ENCODE measurements at places on chromosomes 7 and 10. TPM values are rescaled to one million over a fixed set of nuclear protein-coding genes. Genes with fewer than 3 reads are reported as not detected.
A peak's percentile ranks its signal among the peaks of the same experiment; 100 is the strongest.

DNA sequence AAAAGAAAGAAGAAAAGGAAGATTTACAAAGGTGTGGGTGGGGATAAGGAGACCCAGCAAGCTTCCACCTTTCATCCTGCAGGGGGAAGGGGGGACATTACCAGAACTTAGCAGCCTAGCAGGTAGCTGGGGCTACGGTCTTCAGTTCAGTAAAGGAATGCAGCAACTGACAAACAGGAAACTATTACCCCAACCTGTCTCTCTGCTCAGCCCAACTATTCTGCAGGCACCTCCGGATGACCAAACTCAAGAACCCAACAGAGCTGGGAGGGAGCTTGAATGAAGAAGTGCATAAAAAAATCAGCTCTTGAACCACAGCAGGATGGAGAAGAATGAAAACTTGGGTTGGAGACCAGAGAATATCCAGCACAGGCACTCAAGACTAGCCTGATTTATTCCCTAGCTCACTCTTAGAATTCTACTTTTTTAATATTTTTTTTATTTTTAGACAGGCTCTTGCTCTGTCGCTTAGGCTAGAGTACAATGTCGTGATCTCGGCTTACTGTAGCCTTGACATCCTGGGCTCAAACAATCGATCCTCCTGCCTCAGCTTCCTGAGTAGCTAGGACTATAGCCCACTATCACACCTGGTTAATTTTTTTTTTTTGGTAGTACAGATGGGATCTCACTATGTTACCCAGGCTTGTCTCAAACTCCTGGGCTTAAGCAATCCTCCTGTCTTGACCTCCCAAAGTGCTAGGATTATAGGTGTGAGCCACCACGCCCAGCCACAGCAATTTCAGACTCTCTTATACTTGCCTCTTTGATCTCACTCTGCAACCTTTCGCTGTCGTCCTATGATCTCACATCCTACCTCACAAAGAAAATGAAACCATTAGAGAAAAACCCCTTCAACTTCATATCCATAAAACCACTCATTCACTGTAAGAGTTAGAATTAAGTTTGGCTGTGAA is 18.5 kb upstream of the C10orf67 start:
- H3K4me1 ChIP-seq = peaks cover 33% of the 10 kb centered on the region
- H3K27me3 ChIP-seq = peaks cover 28% of the 10 kb centered on the region
- H3K4me3 ChIP-seq = peak overlapping the region; percentile 4
- H3K36me3 ChIP-seq = no peaks in the 10 kb centered on the region

DNA sequence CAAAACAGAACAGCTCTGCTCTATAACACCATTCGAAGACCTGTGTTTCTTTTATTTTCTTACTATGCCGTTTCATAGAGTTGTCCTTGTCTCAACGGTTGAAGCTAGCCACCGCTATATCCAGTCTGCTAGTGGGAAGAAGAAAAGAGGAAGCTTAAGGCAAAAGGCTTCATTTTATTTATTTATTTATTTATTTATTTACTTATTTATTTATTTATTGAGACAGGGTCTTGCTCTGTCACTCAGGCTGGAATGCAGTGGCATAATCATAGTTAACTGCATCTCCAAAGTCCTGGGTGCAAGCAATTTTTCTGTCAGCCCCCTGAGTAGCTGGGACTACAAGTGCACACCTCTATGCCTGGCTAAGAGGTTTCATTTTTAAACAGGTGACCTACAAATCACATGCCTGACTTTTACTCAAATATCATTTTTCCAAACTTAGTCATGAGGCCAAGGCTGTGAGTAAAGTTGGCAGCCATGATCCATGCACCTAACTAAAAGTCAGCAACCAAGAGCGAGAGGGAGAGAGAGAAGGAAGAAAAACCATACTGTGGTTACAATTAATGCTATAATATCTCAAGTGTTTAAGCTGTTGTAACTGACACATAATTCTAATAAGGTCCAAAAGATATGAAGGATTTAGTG is 1305.3 kb upstream of the LRRTM3 start:
- H3K4me1 ChIP-seq = no peaks in the 10 kb centered on the region
- H3K4me3 ChIP-seq = no peak overlapping the region
- no peaks in the 10 kb centered on the region for H3K27me3 ChIP-seq
- no peaks in the 10 kb centered on the region for H3K36me3 ChIP-seq
- no peak overlapping the region for H3K27ac ChIP-seq
- DNase-seq = no peak

- no peak overlapping the region for H3K4me3 ChIP-seq
- peaks cover 37% of the 10 kb centered on the region for H3K36me3 ChIP-seq
- H3K27me3 ChIP-seq = no peaks in the 10 kb centered on the region
- no peak for DNase-seq
Measured at GRCh38 chr7:127962589-127963361, 68.5 kb downstream of the LRRC4 start.

The CREB5 gene
- 0.80 TPM for total RNA-seq

The PNLIPRP2 gene
- total RNA-seq = not detected

GRCh38 chr7:67620216-67620933 is 623.7 kb downstream of the TYW1 start:
- H3K4me3 ChIP-seq = no peak overlapping the region
- peaks cover 9% of the 10 kb centered on the region for H3K27me3 ChIP-seq
- peaks cover 3% of the 10 kb centered on the region for H3K4me1 ChIP-seq
- no peak overlapping the region for H3K27ac ChIP-seq
- no peak for DNase-seq

The CNTNAP2 gene
- total RNA-seq = 1.3 TPM

DNA sequence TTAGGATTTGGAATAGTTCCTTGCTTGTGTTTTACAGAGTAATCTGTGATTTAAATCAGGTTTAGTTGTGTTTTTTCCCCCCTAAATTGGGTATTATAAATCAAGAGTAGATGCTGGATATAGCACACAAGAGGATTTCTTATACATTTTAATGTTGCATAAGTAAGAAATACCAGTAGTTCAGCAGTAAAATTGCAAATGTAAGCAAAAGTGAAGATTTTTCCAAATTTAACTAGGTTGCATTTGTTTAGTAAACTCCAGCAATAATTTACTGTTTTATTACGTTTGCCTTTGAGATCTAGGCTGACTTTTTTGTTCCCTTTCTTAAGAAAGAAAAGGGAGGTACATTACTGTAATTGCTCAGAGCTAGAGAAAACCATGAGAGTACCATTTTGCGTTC is 207.3 kb downstream of the LRMDA start:
- no peak overlapping the region for H3K27ac ChIP-seq
- no peak overlapping the region for H3K4me3 ChIP-seq
- peaks cover 23% of the 10 kb centered on the region for H3K27me3 ChIP-seq
- H3K4me1 ChIP-seq = no peaks in the 10 kb centered on the region
- DNase-seq = no peak

DNA sequence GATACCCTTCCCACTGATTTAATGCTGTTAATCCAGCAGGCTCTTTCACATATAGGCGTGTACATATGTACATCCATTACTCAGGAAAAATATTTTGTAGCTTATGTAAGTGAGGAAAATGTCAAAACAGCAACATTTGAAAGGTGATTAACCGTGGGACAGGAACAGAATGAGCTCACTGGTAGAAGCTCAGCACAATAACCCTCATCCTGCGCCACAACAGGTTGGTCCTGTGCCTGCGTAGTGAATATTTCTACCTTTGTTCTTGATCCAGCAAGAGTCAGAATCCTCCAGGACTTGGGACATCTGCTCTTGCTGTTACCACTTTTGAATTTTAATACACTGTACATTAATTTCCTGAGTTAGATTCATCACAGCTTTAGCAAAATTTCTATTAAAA is 359.4 kb downstream of the THSD7A start:
- no peak overlapping the region for H3K4me3 ChIP-seq
- H3K36me3 ChIP-seq = no peaks in the 10 kb centered on the region
- DNase-seq = no peak
- H3K4me1 ChIP-seq = no peaks in the 10 kb centered on the region
- no peaks in the 10 kb centered on the region for H3K27me3 ChIP-seq

The CLDN3 gene
- not detected for total RNA-seq

DNA sequence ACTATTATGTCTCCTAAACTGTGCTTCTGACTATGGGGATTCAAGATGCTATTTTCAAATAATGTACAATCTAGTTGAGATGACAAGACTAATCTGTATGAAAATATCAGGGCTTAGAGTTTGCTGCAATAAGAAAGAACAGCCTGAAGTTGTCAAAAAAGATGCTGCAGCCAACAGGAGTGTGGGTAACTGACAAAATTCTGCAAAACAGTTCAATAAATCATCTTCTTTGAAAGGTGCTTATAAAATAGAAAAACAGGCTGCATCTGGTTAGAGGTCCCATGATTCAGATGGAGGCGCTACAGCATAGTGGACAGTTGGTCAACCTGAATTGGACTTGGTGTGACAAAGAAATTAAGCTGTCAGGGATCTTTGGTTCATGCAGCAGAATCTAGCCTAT is 511.0 kb downstream of the XPNPEP1 start:
- no peak for DNase-seq
- H3K27me3 ChIP-seq = no peaks in the 10 kb centered on the region
- H3K4me3 ChIP-seq = no peak overlapping the region
- H3K4me1 ChIP-seq = no peaks in the 10 kb centered on the region
- no peak overlapping the region for H3K27ac ChIP-seq

DNA sequence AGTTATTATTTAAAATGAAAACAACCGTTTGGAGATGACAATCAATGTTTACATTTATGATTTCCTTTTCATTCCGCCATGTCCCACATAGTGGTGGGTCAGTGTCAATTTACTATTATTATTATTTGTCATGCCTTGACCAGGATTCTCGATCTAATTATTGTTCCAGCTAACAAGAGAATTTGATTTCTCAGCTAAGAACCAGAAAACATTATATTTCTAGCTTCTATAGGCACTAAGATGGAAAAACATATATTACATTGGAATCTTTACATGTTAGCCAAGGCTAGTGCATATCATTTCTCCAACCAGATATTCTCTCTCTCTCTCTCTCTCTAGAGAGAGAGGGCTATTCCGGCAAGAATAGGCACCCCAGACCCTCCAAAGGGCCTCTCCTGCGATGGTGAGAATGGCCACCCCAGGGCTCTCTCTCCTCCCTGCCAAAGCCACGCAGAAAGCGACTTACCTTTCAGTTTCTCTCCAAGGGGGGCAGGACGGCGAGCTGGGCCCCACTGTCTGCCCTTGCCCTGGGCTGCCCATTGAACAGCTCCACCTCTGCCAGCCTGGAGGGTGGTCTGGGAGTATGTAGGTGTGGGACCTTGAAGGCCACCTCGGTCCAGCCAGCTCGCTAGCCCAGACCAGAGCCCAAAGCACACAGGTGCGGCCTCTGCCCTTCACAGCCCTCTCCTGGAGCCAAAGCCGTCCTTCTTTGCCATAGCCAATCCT is 2.4 kb downstream of the HOXA3 start:
- peaks cover 43% of the 10 kb centered on the region for H3K4me1 ChIP-seq
- H3K27ac ChIP-seq = no peak overlapping the region
- H3K36me3 ChIP-seq = no peaks in the 10 kb centered on the region
- H3K4me3 ChIP-seq = peak overlapping the region; percentile 80

The AKR1C1 gene
- not detected for total RNA-seq

The PLCE1 gene
- total RNA-seq = not detected

The ADAM22 gene
- total RNA-seq = 0.88 TPM

- DNase-seq = no peak
- H3K27me3 ChIP-seq = no peaks in the 10 kb centered on the region
- peaks cover 16% of the 10 kb centered on the region for H3K36me3 ChIP-seq
Measured at GRCh38 chr7:20194343-20194995, 22.7 kb downstream of the MACC1 start.

DNA sequence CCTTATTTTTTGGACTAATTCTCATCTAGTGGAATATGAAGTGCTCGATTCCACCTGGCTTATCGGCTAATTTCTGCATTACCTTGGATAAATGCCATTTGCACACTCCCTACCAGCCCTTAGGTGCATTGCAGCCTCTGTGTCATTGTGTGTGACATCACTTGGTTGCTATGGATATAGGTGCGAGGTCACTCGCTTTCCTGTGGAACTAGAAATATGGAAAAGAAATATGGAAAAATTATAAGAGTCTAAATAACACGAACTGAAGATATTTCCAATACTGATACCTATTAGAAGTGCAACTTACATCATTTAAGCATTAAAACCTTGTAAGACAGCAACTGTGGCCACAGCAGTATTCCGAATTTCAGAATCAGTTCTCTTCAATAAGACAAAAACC is 2.0 kb downstream of the YWHAG start:
- H3K36me3 ChIP-seq = peaks cover 35% of the 10 kb centered on the region
- no peak for DNase-seq
- peaks cover 44% of the 10 kb centered on the region for H3K4me1 ChIP-seq
- peak overlapping the region; percentile 95 for H3K27ac ChIP-seq
- peak overlapping the region; percentile 95 for H3K4me3 ChIP-seq

DNA sequence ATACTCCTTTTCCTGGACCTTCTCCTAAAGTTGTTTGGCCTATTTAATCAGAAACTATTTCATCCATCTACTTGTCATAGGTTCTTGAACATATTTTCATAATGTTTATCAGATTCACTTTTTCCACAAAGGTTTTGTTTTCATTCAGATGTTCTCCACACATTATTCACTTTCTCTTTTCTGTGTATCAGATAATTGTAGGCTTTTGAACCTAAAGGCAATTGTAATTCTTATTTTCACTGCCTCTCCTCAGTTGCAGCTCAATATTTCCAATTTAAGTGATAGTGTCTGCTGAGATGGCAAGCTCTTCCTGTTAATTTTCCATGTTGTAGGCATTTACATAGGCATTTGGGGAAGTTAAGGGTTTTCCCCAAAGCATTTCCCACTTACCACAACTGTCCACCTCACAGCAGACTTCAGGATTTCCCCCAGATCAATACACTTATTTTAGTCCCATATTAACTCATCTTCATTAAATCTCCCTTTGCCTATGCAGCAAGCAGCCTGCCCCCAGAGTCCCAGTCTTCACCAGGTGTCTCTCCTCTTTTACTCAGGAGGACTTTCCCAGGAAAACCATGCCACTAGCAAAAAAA is 12.3 kb upstream of the IKZF1 start:
- DNase-seq = no peak

The STEAP1B gene
- total RNA-seq = 117 TPM

DNA sequence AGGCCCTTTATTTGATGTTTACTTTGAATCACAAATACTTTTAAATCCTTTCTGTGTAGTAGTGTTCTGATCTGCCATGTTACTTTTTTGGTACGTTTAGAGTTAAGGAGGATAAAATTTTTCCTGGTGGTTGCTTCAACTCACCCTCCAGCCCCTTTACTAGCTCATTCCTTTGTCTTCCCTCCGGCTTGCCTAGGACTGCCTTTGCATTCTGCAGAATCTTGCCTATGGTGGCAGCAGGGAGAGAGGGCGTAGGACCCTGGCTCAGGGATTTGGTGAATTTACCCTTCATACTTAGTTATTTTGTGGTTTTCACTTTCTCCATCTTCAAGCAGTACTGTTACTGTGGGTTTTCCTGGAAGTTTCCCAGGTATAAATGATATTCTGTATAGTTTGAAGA is 833.5 kb downstream of the XPNPEP1 start:
- H3K36me3 ChIP-seq = no peaks in the 10 kb centered on the region
- H3K27ac ChIP-seq = no peak overlapping the region

DNA sequence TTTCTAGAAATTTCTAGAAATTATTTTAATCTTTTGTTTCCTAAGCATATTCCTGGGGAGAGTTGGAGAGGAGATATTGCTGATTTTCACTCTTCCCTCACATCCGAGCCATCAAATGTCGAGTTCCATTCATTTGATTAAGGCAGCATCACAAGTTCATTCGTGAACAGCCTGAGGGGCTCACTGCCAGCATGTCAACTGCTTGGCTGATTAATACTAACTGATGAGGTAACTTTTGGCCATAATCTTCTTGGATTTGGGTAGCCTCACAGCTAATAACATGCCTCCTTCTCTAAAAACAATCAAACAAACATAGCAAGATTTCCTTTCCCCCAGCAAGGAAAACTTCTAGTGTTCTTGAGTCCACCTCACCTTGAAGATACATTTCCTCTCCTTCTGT is 87.1 kb upstream of the AFAP1L2 start:
- H3K27ac ChIP-seq = no peak overlapping the region
- no peak overlapping the region for H3K4me3 ChIP-seq
- no peak for DNase-seq
- H3K27me3 ChIP-seq = no peaks in the 10 kb centered on the region
- peaks cover 46% of the 10 kb centered on the region for H3K4me1 ChIP-seq
